MCF 10A (cell line): ENCODE measurements at places on chromosomes 7 and 10. TPM values are rescaled to one million over a fixed set of nuclear protein-coding genes. Genes with fewer than 3 reads are reported as not detected.

DNA sequence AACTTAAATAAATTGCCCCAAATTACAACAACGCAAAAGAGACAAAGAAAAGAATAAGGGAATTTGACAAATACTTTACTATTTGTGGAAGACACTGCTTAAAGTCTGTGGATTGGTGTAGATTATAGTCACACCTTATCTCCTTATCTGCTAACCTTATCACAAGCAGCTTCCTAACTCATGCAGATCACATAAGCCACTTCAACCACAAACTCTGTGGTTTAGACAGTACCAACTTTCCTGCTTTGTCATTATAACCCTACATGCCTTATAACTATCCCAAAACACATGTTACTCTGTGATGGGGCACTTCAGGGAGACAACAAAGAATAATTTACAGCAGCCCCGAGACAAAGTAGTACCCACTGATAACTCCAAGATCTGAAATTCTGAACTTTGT lies 41.5 kb upstream of the PPP3CB start:
- no peak overlapping the region for H3K4me3 ChIP-seq
- H3K36me3 ChIP-seq, result peaks cover 36% of the 10 kb centered on the region
- H3K4me1 ChIP-seq, result no peaks in the 10 kb centered on the region
- H3K27ac ChIP-seq, result no peak overlapping the region

DNA sequence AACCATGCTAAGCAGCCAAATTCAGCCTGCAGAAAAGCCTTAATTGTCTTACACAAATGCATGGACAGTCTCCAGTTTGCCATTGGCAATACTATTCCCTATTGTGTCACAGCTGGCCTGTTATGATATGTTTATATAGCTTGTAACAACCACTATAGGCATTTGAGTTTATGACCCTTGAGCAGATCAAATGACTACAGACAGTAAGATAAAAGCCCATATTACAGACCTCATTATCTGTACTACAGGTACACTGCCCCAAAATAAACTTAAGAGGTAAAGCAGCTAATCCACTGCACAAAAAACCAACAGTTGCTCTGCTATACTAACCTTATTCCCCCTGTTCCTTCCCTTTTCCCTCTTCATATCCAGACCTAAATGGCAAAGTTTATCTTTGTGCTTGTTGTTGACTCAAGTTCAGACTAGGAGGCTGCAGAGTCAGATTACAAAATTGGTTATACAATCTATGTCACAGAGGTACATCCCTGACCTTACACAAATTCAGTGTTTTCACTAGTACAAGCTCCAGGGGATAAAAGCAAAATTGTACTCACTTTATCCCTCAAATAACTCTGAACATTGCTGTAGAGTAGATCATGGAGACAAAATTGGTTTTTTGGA lies 218.4 kb downstream of the GRM8 start:
- H3K4me1 ChIP-seq, result no peaks in the 10 kb centered on the region
- H3K4me3 ChIP-seq, result no peak overlapping the region

DNA sequence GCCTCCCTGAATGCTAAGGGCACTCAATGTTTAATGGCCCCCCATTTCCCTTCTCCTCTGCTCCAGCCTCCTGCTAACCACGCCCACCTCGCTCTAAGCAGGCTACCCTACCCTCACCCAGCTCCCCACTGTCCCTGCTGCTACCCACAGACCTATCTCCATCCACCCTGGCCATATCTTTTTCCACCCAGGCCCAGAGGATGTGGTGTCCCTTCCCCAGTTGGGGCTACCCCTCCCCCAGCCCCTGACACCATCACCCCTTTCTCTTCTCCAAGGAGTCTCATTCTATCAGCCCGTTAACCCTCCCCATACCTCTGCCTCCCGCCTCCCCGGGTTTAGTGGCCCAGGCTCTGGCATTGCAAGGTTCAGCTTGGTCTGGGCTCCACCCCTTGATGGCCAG lies 28.9 kb upstream of the PPIF start:
- DNase-seq, result no peak
- no peak overlapping the region for H3K4me3 ChIP-seq
- H3K4me1 ChIP-seq, result peaks cover 50% of the 10 kb centered on the region
- H3K36me3 ChIP-seq, result peaks cover 17% of the 10 kb centered on the region
- no peaks in the 10 kb centered on the region for H3K27me3 ChIP-seq

DNA sequence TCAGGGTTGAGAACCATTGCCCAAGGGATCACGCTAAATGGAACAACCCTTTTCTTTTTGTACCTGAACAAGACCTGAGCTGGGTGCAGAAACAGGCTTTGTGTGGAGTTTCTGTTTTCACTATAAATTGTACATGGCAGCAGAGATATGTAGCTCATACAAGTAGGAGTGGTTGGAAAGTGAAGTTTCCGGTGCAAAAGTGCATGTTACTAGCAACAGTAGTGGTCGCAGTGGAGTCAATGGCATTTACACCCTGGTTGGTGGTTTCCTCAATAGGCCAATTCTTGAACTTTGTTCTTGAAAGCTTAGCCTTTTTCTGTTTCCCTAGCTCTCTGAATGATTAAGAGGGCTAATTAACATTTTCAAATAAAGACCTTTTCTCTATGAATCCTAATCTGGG lies 170.7 kb downstream of the NEBL start:
- no peaks in the 10 kb centered on the region for H3K27me3 ChIP-seq
- no peaks in the 10 kb centered on the region for H3K4me1 ChIP-seq
- no peaks in the 10 kb centered on the region for H3K36me3 ChIP-seq
- H3K4me3 ChIP-seq, result no peak overlapping the region
- H3K27ac ChIP-seq, result no peak overlapping the region

The ZMIZ1 gene
- 15.5 and 20.3 TPM in 2 replicates for total RNA-seq
